Right cardiac atrium (tissue), 5 donors: ENCODE measurements at places on chromosomes 16 and 17. TPM values are rescaled to one million over a fixed set of nuclear protein-coding genes. Genes with fewer than 3 reads are reported as not detected.

The PABPN1L gene
- not detected for total RNA-seq

The TRIM47 gene
- total RNA-seq = 24.1 TPM

The SPATA32 gene
- not detected for total RNA-seq

The EFCAB5 gene
- total RNA-seq = not detected

The AOC2 gene
- total RNA-seq = 0.53 TPM

The TMEM107 gene
- 8.2 TPM for total RNA-seq

The CCL5 gene
- total RNA-seq = 3.3 TPM

The RNF222 gene
- not detected for total RNA-seq
